Coronary artery (tissue), 2 donors: ENCODE measurements at places on chromosomes 5 and 9.

GRCh38 chr5:72542695-72543094 lies 35.5 kb upstream of the ZNF366 start:
- DNase-seq = no peak

- no peak for DNase-seq
Observed at GRCh38 chr5:168793841-168794837, 215.0 kb upstream of the PANK3 start.

GRCh38 chr5:160970605-160971191 lies 118.7 kb upstream of the ATP10B start:
- no peak for DNase-seq

GRCh38 chr9:2889023-2889422 lies 45.1 kb upstream of the PUM3 start:
- no peak for DNase-seq

DNA sequence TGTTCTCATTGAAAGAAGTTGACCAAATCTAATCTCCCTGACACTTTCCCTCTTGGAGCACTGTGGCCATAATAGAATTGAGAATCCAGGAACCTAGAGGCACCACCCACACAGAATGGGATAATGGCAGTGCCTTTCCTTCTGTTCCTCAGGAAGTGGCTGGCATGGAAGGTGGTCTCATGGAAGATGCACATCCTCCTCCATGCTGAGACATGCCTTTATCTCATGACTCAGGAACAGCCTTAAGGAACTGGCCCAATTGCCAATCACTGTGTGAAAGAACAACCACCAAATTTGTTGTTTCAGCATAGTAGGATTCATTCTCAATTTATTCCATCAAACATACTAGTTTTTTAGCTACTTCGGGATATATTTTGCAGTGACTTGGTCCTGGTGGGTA lies 137.5 kb upstream of the RASGRF2 start:
- DNase-seq = no peak

DNA sequence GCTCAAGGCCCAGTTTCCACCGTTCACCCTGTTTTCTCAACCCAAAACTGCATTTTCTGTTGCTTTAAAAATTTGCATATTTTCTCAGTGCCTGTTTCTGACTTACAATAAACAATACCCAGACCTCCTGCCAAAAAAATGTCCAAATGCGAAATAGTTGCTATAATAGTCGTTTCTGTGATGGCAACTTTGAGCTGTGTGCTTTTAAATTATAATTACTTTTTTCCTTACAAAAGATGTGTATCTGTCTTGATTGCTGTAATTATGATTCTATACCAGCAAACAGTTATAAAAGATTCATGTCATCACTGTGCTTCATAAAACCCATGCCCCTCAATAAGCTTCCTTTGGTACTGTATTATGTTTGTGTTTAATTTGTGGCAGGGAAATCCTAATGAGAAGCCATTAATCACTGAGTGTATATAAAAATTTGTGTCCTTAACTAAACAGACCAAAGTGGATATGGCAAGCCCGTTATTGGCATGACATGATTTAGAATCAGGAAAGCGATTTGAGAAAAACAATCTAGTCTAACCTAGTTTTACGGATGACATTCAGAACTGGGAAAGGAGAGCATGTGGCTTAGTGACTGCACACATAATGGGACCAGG lies 5.4 kb upstream of the SLC1A3 start:
- DNase-seq = no peak

GRCh38 chr5:55680353-55680752 lies 31.8 kb downstream of the SLC38A9 start:
- no peak for DNase-seq

DNA sequence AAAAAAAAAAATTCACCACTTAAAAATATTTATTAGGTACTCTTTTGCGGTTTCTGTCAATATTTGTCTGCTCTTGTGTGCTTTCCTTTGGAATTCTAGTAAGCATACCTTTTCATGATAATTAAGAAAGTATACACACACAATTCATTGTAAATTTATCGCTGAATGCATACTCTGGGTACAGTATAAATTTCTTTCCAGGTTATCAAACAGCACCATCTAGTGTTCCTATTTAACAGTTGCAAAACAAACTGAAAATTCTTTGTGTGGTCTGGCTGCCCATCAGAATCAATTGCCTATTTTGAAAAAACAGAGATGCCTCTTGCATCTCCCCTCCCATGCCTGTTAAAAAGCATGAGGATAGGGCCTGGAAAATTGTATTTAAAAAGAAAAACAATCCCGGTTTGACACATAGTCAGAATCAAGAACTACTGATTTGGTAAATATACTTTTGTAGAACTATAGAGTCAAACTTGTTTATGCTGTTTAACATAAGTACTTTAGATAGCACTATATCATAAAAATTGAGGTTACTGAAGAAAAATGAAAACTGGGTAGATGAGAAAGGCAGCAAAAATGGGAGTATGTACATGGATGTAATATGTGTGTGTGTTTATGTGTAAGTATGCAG lies 16.2 kb downstream of the PGGT1B start:
- DNase-seq = no peak

DNA sequence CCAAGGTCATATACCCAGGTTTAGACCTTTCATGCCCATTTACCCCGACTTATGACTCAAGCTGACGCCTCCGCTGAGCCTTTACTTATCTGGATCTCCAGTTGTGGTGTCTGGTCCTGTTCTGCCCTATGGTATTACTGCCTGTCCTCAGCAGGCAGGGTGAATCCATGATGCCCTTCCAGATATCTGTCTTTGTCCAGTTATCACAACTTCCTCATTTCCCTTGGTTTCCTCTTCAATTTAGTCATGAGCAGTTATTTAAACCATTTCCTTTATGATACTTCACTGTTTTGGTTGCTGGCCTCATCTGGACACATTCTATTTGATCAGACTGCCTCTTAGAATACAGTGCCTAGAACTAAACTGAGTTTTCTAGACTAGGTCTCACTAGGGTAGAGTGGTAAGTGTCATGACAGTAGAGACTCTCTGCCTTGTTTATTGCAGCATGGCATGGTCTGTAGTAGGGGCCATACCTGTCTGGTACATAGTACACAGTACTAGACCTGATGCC lies 93.3 kb downstream of the MELK start:
- DNase-seq = no peak

GRCh38 chr5:3484836-3485235 lies 110.8 kb upstream of the IRX1 start:
- no peak for DNase-seq

DNA sequence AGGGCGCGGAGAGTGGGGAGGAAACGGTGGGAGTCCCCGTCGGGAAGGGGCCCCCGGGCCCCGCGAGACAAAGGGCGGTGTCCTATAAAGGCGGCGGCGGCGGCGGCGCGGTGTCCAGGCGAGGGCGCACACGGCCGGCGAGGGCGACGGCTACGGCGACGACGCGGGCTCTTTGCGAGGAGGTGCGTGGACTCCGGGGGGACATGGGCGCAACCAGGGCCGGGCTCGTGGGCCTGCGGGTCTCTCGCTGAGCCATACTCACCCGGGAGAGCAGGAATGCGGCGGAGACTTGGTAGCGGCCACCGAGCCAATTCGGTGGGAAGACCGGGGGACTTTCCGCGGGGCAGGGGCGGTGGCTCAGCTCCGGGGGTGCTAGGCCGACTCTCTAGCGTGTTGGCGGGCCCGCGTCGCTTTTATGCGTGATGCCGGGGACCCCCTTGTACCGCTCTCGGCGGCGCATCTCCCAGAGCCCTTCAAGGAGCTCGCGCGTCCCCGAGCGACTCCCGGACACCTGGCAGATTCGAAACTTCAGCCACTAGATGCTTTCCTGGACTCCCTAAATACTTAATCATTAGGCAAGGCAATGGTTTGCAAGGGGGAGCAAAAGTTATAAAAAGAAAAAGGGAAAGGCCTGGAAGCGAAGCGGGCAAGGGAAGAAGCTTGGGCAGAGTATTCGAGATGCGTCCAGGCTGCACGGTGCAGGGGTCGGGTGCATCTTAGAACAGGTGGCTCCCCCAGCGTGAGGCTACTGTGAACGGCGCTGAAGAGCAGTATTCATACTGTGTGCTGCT lies 5.9 kb upstream of the TAL2 start:
- DNase-seq = no peak

- DNase-seq = no peak
Observed at GRCh38 chr5:57416278-57416994, 66.2 kb downstream of the ACTBL2 start.

DNA sequence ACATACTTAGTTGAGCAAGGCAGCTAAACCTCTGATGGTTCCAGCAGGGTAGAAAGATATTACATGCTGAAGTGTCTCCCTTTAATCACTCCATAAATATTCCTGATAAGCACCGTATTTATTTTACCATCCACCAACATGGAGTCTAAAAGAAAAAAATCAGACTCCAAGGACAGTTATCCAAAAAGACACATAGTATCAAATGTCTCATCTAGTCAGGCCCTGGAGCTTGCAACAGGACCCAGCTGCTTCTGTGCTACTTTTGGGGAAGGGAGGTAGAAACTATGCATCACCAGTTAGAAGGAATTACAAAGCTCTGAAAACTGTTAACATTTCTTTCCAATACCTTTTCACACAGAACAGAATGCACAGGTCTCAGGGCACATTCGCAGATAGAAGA lies 88.1 kb downstream of the S1PR3 start:
- no peak for DNase-seq

DNA sequence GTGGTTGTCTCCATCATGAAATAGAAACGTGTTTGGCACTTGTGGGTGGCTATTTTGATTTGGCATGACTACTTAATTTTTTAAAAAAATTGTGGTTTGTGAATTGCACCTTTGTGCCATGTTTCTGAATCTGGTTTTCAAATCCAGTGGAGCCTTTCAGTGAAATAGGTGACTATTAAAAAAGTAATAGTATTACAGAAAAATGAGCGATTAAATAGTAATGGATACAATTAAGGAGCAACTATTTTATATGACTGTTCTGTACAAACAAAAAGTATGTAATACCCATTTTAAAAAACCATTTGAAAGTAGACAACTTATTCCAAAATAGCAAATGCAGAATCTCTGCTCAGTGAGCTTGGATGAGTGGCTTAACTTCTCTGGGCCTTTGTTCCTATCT lies 3.0 kb downstream of the SOWAHA start:
- DNase-seq = no peak

GRCh38 chr9:86599561-86599960 lies 245.4 kb upstream of the TUT7 start:
- DNase-seq = no peak

GRCh38 chr9:13845460-13845859 lies 468.5 kb downstream of the NFIB start:
- DNase-seq = no peak

- DNase-seq = no peak
Observed at GRCh38 chr9:75128535-75128934, 40.2 kb downstream of the OSTF1 start.

DNA sequence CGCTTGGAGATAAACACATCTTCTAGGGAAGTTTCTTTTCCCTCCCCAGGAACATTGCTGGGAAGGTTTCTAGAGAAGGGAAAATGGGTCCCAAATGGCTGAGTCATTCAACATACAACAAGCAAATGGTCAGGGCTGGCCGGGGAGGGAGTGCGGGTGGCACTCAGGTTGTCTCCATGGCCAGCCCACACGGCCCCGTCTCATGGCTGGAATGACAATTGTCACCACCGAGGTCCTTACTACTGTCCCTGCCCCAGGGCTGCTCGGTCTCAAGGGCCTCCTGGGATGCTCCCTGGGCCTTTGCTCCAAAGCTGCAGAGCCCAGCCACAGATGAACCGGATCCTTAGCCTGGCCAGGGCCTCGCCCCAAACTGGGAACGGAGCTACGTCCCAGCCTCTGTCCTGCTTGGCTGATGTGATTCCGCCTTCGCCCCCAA lies 121.9 kb downstream of the FGF18 start:
- DNase-seq = no peak

DNA sequence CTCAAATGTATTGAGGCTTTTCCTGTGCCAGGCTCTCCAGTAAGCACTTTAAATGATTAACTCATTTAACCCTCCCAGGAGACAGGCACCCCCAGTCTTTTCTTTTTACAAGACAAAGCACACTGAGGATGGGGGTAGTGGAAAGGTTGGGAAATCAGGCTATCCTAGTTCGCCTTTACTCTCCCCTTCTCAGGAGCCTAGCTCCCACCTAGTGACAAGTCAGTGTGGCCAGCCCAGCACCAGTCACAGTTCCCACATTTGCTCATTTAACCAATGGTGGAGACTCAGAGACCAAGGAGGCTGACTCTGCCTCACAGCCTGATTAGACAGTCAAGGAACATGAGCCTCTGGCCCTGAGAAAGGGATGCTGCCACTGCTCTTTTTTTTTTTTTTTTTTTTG lies 3.5 kb downstream of the ALDH7A1 start:
- no peak for DNase-seq

GRCh38 chr9:31486630-31487029 lies 897.8 kb upstream of the ACO1 start:
- DNase-seq = no peak

DNA sequence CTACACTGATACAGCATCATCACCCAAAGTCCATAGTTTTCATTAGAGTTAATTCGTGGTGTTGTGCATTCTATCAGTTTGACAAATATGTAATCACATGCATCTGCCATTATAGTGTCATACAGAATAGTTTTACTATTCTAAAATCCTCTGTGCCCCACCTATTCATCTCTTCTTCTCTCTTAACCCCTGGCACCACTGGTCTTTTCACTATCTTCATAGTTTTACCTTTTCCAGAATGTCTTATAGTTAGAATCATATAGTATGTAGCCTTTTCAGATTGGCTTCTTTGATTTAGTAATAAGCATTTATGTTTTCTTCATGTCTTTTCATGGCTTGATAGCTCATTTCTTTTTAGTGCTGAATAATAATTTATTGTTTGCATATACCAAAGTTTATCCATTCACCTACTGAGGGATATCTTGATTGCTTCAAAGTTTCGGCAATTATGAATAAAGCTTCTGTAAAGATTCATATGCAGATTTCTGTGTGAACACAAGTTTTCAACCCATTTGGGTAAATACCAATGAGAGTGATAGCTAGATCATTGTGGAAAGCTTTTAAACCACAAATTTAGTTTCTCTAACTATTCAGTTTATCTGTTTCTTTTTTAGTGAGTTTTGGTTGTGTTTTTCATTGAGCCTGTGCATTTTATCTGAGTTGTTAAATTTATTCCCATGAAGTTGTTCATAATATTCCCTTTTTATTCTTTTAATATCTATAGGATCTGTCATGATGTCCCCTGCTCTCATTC lies 84.9 kb downstream of the RALGPS1 start:
- DNase-seq = no peak

GRCh38 chr5:37814699-37815098 lies 25.1 kb downstream of the GDNF start:
- DNase-seq = no peak

- no peak for DNase-seq
Observed at GRCh38 chr5:54902791-54903473, 82.5 kb downstream of the ESM1 start.

- DNase-seq = no peak
Observed at GRCh38 chr5:178433273-178433775, 156.9 kb downstream of the COL23A1 start.
